Suppressor macrophage treated with lipopolysaccharide for 1 hour (primary cell): ENCODE measurements at places on chromosomes 12 and 14.
A peak's percentile ranks its signal among the peaks of the same experiment; 100 is the strongest.

DNA sequence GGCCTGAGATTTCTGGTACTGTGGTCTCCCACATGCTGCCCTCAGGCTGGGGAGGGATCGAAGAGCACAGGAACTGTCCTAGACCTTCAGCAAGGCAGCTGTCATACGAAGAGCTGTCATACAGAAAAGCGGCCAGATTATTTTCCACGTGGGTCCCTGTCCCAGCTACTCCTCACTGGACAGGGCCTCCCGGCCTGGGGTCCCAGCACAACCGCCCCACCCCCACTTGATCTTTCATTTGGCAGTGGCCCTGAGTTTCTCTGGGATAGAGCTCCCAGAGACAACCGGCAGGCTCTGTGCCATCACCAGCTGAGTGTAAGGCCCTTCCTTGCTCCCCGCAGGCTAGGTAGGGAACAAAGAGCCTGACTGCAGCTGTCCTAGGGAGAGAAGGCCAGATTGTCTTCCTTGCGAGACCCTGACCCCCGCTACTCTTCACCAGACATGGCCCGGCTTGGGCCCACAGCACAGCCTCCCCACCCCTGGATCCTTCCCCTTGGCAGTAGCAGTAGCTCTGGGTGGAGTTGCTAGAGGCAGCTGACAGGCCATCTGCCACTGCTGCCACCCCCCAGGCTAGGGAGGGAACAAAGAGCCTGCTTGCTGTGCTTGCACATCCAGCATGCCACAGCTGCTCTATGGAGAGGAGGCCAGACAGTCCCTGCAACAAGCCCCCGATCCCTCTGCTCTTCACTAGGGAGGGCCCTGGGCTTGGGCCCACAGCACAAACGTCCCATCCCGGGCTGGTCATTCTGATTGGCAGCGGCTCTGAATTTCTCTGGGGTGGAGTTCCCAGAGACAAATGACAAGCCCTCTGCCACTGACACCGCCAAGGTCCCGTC, 3.1 kb upstream of the OR4N2 start:
- DNase-seq = no peak

GRCh38 chr14:65847075-65847847, 434.7 kb downstream of the FUT8 start:
- no peak for DNase-seq

- no peak for DNase-seq
Observed at GRCh38 chr12:1533205-1533601, 61.2 kb downstream of the FBXL14 start.

DNA sequence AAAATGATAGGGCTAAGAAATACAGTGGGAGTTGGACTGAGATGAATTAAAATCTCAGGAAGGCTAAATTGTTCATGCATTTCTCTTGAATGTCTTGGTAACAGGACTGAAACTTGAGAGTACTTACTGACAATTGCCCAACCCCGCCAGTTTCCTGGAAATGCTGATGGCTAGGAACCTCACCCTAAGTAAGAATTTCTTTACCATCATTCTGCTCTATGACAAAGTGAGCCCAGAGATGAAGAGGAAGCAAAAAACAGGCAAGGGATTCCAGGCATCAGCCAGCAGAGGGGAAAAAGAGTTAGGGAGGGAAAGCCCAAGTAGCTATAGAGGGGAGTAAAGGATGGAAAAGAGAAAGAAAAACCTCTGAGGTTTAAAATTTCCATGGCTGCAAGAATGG, 397.7 kb downstream of the MDGA2 start:
- DNase-seq = peak; percentile 0

GRCh38 chr12:64061868-64062375, 160.2 kb downstream of the KICS2 start:
- no peak for DNase-seq

DNA sequence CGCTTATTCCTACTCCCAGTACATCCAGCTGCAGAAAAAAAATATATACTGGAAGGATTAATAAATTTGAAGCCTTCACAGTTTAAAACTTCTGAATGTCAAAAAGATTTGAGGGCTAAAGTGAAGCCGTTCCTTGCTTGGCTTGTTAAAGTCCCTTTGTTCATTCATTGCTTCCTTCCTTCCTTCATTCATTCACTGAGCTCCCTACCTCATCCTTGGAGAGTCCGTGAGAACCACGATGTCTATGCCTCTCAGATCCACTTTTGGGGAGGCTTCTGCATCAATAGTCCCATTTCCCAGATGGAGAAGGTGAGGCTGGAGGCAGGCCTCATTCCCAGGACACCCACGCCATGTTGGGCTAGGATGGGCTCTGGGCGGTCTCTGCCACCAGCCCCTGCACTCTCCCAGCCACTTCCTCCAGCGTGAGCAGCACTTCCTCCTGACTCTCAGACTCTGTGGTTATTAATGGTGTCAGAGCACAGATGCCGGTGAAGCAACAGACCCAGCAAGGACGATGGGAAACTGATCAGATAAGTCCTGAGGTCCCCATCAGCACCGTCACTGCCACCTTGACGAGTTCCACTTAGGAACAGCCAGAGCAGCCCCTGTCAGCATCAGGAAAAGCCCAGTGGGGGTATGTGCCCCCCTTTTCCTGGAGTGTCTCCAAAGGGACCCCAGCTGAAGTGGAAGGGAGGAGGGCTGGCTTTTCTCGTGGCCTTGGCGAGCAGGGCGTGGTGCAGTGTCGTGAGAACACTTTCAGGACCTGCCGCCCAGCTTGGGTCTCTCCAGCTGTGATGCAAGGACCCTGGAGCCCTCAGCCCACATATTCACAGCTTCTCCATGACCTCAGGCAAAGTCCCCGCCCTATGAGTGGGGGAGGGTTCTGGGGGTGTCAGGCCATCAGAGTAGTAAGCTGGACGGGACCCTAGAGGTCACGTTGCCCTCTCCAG, 21.2 kb downstream of the ASB2 start:
- peak; percentile 83 for DNase-seq

- DNase-seq = peak; percentile 44
Observed at GRCh38 chr12:110641521-110641920, 27.6 kb downstream of the TCTN1 start.
